Stimulated activated CD4-positive, alpha-beta T cell treated with anti-CD3 and anti-CD28 coated beads, Interleukin-15, amount 100 ng/mL, for 24 hours (primary cell): ENCODE measurements at places on chromosomes 6 and 20.

GRCh38 chr20:50215926-50216325, 25.3 kb downstream of the CEBPB start:
- DNase-seq = no peak

- DNase-seq = no peak
Observed at GRCh38 chr6:53299331-53300005, 49.3 kb downstream of the ELOVL5 start.

GRCh38 chr6:147769496-147770087, 261.1 kb downstream of the SAMD5 start:
- no peak for DNase-seq

DNA sequence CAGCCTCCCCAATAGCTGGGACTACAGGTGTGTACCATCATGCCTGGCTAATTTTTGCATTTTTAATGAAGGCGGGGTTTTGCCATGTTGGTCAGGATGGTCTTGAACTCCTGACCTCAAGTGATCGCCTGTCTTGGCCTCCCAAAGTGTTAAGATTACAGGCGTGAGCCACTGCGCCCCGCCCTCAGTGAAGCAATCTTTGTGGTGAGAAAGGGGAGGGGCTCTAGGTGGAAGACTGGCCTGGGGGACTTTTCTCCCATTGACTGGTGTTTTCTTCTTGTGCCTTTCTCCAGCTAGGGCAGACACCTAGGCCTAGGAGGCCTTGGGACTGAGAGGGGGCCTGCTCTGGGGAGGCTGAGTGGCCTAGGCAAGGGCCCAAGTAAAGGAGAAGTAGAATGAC, 84.1 kb downstream of the DNAAF9 start:
- DNase-seq = no peak

GRCh38 chr6:147664092-147664491, 155.6 kb downstream of the SAMD5 start:
- no peak for DNase-seq

- no peak for DNase-seq
Observed at GRCh38 chr6:104843229-104843628, 16.5 kb downstream of the HACE1 start.

DNA sequence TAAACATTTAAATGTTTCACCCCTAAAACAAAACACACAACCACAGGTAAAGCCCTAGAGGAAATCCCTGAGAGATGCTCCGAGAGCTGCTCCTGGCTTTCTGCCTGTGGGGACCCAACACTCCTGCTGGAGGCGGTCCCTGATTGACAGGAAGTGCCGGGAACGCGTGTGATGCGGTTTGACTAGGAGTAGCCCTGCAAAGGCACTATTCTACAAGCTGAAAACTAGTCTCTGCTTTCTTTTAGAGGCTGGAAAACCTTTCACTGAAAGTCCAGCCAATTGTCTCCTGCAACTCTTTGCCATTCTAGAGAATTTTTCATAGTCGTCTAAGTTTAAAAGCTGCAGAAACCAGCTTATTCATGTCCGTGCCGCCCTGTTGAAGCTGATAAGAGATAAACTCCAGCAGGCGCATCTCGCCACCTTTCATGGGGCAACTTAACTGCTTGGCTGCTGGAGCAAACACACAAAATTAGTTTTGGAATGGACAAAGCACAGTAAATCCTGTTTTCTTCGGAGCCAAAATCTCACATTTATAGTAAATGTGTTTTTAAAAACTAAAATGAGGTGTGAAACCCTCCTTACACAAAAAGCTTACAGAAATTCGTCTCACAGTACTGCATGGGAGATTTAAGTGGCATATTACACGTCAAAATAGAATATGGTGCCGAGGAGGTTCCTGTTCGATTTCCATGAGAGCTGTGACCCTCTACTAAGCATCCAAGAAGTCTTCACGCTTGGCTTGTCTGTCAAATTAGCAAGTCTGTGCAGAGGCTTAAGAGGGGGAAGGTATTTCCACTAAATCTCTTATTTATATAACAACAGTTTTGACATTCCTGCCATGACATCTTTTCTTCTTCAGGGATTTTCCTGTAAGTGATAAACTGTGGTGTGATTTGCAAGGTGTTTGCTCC, 46.9 kb downstream of the DACT2 start:
- no peak for DNase-seq

DNA sequence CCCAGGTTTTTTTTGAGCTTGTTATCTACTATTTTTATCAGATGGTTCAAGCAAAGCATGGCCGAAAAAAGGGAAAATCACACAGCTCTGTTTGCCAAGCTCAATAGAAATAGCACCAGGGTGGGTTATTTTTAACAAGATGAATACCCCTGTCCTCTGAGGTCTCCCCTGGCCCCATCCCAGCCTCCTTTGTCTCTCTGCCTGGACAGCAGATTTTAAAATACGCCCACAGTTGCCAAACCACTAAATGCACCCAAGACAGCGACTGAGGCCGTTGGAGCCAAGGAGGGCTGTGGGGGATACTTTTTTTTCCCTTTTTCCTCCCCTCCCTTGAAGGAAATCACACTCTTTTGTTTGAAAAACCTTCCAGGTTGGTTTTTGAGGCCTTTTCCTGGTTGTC, 106.6 kb downstream of the VEGFA start:
- DNase-seq = no peak

GRCh38 chr20:59802018-59802417, 131.4 kb downstream of the SYCP2 start:
- no peak for DNase-seq

GRCh38 chr20:63520504-63520933, at the start of gene PPDPF:
TSS of gene PPDPF (plus strand) at chr20:63520765. CDS start at chr20:63521309, 544 bp downstream.
- DNase-seq = peak; percentile 86

GRCh38 chr6:12112540-12113189, 100.6 kb downstream of the HIVEP1 start:
- DNase-seq = no peak

GRCh38 chr6:70790483-70791224, 123.0 kb downstream of the SMAP1 start:
- DNase-seq = no peak

DNA sequence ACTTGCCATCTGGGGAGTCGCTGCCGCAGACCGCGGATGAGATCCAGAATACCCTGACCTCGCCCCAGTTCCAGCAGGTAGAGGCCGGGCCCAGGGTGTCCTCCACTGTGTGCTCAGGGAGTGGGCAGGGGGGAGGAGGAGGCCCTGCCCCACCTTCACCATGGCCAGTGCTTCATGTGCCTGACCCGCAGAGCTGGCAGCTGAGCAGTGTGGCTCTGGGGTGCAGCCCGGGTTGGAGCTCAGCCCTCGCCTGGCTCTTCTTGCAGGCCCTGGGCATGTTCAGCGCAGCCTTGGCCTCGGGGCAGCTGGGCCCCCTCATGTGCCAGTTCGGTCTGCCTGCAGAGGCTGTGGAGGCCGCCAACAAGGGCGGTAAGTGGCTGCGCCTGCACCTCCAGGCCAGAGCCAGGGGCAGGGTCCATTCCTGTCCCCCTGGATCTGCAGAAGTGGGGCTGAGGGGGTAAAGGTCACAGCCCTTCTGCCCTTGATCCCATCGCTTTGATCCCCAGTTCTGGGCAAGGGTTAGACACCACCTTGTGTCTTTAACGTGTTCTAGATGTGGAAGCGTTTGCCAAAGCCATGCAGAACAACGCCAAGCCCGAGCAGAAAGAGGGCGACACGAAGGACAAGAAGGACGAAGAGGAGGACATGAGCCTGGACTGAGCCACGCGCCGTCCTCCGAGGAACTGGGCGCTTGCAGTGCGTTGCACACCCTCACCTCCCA, 5.5 kb downstream of the ADRM1 start:
- DNase-seq = no peak

GRCh38 chr6:158461954-158462353, 97.9 kb upstream of the TMEM181 start:
- DNase-seq = no peak

- DNase-seq = no peak
Observed at GRCh38 chr6:79249136-79249535, 14.7 kb upstream of the HMGN3 start.

- no peak for DNase-seq
Observed at GRCh38 chr6:1729750-1730140, 120.0 kb downstream of the FOXC1 start.

GRCh38 chr20:3887876-3888620, 1.1 kb upstream of the PANK2 start:
- no peak for DNase-seq

- no peak for DNase-seq
Observed at GRCh38 chr6:141464490-141464889, 668.2 kb upstream of the GJE1 start.

GRCh38 chr20:23690581-23690980, 1.7 kb upstream of the CST4 start:
- no peak for DNase-seq

DNA sequence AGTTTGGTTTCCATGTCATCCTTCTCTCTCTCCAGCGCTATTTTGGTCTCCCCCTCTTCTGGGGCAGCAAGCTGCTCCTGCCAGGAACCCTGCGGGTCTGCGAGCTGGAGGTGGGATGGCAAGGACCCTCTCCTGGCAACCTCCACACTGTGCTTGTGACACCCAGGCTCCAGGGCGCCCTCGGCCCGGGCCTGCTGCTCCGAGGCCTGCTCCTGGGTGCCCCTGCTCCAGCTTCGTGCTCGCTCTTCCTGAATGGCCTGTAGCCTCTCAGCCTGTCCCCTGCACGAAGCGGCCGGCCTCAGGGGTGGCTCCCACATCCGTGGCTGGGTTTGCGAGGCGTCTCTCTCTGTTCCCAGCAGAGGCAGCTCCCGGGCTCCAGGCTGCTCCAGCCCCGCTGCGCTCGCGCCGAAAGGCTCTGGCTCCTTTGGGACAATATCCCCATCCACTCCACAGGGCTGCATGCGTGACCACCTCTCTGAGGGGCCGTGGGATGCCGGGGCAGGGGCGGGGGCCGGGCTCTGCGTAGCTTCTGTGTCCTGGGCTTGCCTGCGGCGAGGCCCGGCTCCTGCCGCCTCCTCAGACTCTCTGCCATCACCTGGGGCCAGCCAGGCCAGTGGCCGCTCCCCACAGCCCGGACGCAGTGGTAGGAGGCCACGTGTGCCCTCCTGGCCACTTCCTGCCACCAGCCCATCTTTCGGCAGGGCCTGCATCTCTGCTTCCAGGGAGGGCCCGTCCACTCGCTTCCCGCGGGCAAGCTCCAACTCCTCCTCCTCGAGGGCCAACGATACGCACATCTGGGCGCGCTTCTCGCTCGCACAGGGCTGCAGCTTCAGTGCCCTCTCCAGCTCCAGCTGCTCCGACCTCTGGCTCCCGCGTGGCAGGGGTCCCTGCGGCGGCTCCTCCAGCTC, 68.9 kb downstream of the GINS1 start:
- no peak for DNase-seq

- no peak for DNase-seq
Observed at GRCh38 chr6:72657407-72658197, 35.7 kb downstream of the KCNQ5 start.

GRCh38 chr20:38043512-38044300, 10.2 kb downstream of the RPRD1B start:
- DNase-seq = peak; percentile 52

- no peak for DNase-seq
Observed at GRCh38 chr6:170464524-170464979, 88.6 kb downstream of the PSMB1 start.

GRCh38 chr20:41425180-41425884, 58.7 kb upstream of the EMILIN3 start:
- DNase-seq = no peak

- peak; percentile 66 for DNase-seq
Observed at GRCh38 chr6:37696841-37697662, 631 bp downstream of the MDGA1 start.

DNA sequence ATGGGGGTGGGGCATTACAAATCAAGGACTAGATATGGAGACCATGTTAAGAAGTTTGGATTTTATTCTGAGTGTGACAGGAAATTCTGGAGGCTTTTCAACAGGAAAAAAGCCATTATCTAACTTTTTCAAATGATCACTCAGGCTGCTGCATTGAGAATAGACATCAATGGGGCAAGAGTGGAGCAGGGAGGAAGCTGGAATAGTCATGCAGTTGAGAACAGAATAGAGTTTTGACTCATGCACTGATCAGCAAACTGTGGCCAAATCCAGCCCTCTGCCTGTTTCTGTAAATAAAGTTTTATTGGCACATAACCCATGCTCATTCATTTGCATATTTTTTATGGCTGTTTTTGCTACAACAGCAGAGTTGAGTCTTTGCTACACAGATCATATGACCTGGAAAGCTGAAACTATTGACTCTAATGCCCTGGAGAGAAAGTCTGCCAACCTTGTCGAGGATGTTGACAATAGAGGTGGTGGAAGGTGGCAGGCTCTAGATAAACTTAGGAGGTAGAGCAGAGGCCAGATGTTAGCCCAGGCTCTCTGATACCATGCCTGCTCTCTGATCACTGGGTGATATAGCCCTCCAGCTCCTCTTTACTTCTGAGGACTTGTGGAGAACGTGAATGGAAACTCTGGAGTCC, 441.8 kb downstream of the PTPRT start:
- DNase-seq = no peak

- no peak for DNase-seq
Observed at GRCh38 chr6:136186363-136186762, 63.7 kb downstream of the MTFR2 start.

DNA sequence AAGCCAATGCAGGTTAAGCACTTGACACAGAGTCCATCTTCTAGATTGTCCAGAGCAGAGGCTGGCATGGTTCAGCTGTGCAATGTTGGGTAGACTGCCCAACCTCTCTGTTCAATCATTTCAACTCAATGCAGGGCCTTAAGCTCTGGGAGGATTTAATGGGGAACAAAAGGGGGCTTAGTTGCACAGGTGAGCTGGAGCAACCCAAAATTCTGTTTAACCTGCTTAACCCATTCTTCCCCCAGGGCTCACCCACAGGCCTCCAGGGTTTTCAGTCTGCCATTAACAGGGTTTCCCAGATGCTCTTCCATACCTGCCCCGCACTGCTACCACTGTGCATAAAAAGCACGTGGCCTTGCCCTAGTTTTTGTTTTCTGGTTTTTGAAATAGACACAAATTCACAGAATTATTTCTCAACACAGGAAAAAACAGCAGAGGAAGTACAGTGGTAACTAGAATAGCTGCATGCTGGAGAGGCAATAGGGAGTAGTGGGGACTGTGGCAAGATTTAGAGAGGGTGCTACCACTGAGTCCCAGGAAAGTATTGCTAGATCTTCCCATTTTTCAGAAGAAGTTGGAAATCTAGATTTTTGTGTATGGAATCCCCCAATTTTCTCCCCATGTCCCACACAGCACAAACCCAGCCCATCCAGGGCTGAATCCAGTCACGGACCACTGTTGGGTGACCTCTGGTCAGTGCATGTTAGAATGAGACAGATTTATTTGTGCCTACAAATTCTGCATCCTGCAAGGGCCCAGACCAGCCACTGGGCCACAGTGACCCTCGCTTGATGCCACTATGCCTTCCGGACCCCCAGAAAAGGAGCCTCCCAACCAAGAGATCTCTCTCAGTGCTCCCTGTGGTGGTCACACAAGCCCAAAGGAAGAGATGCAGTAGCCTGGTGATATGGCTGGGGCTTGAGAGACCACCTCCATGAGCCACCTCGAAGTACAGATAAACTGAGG, 4.6 kb downstream of the PTGIS start:
- no peak for DNase-seq

- DNase-seq = no peak
Observed at GRCh38 chr20:60034231-60035110, 76.2 kb downstream of the CDH26 start.

GRCh38 chr6:105982761-105983540, 103.2 kb upstream of the PRDM1 start:
- no peak for DNase-seq
